Activated CD8-positive, alpha-beta memory T cell treated with anti-CD3 and anti-CD28 coated beads, Interleukin-2, amount 50 U/mL, for 4 hours (primary cell): ENCODE measurements at places on chromosomes 7 and 10.

DNA sequence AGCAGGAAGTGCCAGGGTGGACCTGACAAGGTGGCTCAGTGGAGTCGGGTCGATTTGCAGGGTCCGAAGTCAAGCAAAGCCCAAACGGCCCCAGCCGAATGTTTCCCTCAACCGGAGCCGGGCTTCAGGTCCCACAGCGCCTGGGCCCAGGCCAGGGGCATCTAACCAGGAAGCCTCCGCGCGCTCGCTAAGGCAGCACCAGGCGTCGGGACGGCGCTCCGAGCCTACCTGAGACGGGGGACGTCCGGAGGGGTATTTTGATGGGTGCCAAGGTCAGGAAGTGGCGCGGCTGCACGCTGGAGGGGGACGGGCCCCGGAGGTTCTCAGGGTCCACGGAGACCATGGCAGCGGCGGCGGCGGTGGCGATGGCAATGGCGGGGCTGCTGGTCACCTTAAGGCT lies 51.5 kb downstream of the TCERG1L start:
- DNase-seq: no peak

DNA sequence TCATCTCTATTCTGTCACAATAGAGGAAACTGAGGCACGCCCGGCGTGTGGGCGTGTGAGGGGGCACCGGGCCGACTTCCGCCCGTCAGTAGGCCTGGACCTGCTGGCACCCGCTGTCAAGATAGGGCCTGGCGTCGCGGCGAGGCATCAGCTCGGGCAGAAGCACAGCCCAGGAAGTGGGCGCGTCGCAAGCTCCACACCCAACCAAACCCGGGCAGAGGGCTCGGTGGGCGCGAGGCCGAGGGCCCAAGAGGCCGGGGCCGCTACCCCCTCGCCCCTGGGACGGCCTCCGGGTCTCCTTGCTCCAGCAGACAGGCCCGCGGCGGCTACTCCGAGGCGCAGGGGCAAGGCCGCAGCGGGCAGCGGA lies 91.2 kb downstream of the SPAG6 start:
- peak; percentile 47 for DNase-seq

- peak; percentile 46 for DNase-seq
Observed at GRCh38 chr7:155763691-155764437, 48.4 kb downstream of the SHH start.

GRCh38 chr7:55427800-55428199 lies 62.7 kb downstream of the LANCL2 start:
- no peak for DNase-seq

DNA sequence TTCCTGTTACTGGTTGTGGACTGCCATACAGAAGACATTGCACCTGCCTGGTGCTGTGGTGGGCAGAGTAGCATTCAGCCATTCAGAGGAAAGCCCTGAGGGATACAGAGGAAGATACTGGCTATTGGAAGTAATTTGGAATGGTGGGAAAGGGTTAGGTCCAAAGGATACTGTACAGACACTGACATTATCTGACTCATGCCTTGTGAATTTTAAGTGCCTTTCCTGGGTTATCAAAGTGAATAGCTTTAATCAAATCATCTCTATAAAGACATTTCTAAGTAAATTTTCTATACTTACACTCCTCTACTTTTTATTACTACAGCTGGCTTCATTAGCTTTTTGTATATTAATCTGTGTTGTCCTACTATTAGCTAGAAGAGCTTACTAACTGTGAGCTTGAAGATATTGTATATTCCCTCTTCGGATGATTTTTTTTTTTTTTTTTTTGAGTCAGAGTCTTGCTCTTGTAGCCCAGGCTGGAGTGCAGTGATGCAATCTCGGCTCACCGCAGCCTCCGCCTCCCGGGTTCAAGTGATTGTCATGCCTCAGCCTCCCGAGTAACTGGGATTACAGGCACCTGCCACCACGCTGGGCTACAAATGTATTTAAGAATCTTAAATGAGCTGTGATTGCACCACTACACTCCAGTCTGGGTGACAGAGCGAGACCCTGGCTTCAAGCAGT lies 186.5 kb downstream of the ADK start:
- no peak for DNase-seq

DNA sequence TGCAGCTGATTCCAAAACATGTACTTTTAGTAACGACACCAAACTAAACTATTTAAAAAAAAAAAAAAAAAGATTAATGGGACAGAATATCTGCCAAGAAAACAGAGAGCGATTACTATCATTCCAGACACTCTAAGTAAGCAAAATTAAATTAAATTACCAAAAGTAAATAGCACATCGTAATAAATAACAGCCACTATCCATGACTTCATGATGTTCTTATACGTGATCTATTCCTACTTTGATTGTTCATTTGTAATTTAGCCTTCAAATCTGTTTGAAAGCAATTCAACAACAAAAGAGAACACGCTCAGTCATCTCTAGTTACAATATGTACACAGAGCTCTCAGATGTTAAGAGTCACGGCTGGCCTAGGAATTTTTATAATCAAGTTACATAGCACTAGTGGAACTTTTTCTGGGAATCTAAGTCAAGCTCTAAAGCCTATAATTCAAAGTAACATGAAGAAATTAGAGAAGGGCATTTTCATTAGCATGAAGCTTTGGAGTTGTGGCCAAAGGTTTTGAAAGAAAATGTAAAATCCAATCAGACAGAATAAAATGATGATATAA lies 241.7 kb upstream of the NEBL start:
- no peak for DNase-seq

DNA sequence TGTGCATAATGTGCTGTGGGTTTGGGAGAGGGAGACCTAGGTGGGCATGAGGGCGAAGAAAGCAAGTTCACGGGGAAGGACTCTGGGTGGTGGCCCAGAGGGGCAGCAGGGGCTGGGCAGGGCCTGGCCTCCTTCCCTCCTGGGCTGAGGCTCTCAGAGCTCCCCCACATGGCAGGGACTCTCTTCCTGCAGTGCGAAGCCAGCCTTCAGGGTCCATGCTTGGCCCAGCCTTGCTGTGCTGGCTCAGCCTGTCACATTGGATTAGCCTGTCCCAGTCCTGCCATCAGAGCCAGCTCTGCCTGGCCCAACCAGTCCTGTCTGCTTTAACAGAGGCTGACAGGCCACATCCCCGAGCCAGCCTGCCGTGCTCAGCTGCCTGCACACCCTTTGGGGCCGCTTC lies 20.4 kb upstream of the ZNF488 start:
- no peak for DNase-seq

DNA sequence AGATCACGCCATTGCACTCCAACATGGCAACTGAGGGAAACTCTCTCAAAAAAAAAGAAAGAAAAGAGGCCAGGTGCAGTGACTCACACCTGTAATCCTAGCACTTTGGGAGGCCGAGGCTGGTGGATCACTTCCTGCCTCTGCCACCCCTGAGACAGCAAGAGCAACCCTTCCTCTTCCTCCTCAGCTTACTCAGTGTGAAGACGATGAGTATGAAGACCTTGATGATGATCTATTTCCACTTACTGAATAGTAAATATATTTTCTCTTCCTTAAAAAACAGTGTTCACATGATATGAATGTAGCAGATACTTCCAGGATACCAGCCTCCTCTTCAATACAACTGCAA lies 2.1 kb upstream of the ZKSCAN1 start:
- DNase-seq: peak; percentile 23

- no peak for DNase-seq
Observed at GRCh38 chr10:34522546-34522945, 292.6 kb downstream of the PARD3 start.

GRCh38 chr10:33939892-33940291 lies 605.4 kb upstream of the NRP1 start:
- DNase-seq: no peak

- no peak for DNase-seq
Observed at GRCh38 chr10:120017733-120018417, 125.3 kb downstream of the SEC23IP start.

DNA sequence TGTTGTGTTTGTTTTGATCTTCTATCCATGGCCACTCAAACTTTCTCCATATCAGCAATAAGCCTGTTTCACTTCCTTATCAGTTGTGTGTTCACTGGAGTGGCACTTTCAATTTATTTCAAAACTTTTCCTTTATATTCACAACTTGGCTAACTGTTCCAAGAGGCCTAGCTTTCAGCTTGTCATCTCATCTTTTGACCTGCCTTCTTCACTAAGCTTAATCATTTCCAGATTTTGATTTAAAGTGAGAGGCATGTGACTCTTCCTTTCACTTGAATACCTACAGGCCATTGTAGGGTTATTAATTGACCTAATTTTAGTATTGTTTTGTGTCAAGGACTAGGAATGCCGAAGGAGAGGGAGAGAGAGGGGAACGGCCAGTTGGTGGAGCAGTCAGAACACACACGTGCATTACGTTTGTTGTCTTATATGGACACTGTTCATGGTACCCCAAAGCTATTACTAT lies 5.5 kb upstream of the GNAT3 start:
- DNase-seq: no peak

- no peak for DNase-seq
Observed at GRCh38 chr7:27189997-27190748, 5.1 kb upstream of the HOXA11 start.

GRCh38 chr10:13853854-13854253 lies 267.1 kb downstream of the PRPF18 start:
- DNase-seq: no peak

DNA sequence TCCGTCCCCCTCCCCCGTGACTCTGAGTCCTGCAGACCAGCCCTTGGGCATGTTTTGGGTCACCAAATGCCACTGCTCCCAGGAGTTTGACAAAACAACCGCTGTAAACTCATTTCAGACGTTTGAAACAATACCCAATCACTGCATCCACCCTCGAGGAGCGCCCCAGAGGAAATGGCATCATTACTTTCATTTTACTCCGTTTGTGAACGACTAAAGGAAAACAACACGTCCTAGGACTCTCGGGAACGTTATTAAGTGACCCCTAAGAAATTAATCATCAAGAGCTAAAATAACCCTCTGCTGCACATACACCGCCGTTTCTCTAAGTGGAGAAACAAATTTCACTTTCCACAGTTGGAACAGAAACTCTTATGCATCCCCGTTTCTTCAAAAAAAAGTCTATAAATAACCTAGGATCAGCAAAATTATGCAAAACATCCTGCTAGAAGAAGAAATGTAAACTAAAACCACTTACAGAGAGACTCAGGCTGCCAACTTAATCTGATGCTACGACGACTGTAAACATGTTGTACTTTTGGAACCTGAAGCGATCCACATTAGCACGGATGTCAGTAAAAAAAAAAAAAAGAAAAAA lies 109.9 kb upstream of the EFCAB10 start:
- peak; percentile 24 for DNase-seq

DNA sequence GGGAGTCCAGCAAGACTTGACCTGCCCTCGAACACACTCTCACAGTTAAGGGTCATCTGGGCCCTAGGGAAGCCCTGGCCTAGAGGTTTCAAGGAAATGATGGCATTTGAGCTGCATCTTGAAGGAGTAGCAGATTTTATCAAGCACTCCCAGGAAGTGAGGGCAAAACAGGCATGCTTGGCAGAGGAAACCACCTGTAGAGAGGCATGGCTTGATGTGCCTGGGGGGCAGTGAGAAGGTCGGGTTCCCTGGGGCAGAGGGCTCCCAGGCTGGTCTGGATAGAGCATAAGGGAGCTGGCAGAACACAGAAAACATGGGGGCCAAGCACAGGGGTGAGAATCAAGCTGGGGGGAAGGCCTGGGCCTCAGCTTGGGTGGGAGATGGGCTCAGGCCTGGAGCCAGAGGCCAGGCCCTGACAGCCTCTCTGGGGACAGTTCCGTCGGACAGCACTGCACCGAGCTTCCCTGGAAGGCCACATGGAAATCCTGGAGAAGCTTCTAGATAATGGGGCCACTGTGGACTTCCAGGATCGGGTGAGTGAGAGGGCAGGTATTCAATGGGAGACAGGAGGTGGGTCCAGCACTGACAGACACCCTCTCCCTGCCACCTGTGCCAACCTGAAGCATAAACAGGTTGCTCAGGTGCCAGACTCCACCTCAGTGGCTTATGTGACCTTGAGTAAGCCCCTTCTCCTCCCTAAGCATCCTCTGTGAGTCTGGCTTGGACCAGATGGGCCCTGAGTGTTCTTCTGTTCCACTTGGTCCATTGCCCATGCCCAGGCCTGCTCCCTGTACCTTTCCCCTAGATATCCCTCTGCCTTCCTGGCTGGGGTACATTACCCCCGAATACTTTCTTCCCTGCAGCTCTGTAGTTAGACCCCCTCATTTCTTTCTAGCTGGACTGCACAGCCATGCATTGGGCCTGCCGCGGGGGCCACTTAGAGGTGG lies 3.5 kb upstream of the HOGA1 start:
- DNase-seq: no peak

GRCh38 chr7:122791959-122792545 lies 89.3 kb upstream of the RNF148 start:
- no peak for DNase-seq

DNA sequence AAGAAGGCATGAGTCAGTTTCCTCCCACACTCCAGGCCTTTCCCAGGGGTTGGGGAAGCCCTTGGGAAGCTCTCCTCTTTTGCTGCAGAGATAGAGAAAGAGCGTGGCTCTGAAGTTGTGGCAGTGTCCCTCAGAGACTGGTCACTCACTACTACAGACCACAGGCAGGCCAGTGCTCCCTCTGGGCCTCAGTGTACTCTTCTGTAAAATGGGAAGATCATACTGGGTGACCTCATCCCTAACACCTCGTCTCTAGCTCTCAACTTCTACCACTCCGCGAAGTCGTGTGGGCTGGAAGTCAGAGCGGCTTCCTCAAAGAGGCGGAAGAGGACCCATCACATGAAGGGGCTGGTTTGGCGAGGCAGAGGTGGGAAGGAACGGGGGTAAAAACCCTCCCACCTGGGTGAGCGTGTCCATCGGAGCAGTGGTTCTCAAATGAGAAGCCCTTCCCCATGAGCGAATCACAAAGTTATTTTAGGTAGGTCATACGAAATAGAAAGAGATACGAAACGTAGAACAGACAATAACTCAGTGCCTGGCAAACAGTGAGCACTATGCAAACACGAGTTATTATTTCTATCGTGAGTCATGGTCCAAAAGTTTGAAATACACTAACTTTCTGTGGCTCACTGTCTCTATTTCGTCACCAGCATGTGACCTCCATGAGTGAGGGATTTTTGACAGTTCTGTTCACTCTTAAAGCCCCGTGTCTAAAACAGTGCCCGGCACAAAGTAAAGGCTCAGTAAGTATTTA lies 32.7 kb downstream of the PRKAG2 start:
- DNase-seq: no peak

DNA sequence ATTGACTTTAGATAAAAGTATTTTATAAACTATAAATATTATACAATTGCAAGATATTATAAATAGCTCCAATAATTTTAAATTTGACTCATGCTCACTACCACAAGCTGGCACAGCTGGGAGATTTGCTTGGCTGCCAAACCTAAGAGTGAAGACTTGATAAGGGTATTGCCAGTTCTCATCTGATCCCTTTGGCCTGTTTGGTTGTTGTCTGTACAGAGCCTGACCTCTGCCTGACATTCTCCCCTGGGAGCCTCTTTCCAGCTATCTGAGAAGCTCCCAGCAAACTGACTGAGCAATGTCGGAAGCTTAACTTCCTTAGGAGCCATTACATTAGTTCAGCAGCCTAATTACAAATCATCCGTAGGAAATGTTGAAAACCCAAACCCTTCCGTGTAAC lies 10.2 kb upstream of the LMOD2 start:
- no peak for DNase-seq

DNA sequence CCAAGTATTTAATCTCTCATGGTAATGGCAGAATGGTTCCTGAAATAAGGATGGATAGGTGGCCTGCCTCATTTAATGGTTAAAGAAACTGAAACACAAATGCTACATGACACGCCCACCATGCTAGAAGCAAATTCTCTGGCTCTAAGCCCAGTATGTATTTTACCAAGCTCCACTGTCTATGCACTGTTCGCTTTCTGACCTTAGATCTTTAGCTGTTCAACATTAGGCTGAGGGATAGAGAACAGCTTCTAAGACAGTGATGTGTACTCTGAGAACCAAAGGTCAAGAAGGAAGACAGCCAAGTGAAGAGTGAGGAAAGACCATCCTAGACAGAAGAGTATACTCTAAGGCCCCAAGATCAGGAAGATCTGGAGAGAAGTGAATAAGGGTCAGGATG lies 26.6 kb downstream of the FAM3C start:
- no peak for DNase-seq
